ENCODE measurements at places on chromosomes 2 and 18.

- DNase-seq: peak; percentile 29
These were observed at the start of gene ZBTB7C for GRCh38 chr18:48408727-48409590. TSS of gene ZBTB7C (minus strand) at chr18:48409383.

DNA sequence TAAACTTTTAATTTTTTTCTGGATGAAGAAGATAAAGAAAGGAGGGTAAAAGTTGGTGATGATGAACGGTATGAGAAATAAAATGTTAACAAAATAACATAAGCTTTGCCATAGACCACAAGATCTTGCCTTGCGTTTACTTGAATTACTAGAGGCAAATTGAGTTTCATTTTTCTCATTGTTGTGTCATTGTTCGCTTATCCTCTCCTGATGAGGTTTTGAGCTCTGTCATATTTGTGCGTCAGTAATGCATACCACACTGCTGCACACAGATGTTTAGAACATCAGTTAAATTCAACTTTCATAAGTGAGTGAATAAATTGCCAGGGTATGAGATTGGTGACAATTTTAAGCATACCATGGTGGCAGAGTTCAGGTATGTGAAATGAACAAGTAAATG, 843.6 kb downstream of the SUCLG1 start:
- DNase-seq: no peak

DNA sequence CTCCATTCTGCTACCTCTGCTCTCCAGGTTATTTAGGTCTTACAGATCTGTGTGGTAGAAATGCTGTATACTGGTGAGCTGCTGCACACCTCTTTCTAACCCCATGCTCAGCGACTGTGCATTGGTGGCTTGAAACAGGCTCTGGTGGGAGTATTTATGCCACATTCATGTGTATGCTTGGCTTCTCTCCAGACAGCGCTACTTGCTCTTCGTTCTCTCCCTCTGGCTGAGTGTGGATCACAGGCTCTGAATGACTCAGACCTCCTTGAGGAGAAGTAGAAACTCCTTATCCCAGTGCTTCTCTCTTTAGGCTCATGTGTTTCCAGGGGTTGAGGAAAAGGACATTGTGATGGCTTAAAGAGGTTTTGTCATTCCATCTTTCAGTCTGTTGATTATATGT, 54.9 kb downstream of the FHOD3 start:
- no peak for DNase-seq

GRCh38 chr2:158456309-158457066, at the start of the genes CCDC148 and PKP4:
TSS of gene CCDC148 (minus strand) at chr2:158456753. CDS start at chr2:158456439, 314 bp downstream.
TSS of gene PKP4 (plus strand) at chr2:158456952. CDS start at chr2:158533185, 76,233 bp downstream.
- peak; percentile 77 for DNase-seq

- no peak for DNase-seq
These were observed 419.3 kb upstream of the ACVR2A start for GRCh38 chr2:147425437-147426029.

GRCh38 chr2:45278365-45279078, 269.3 kb upstream of the SIX2 start:
- no peak for DNase-seq

DNA sequence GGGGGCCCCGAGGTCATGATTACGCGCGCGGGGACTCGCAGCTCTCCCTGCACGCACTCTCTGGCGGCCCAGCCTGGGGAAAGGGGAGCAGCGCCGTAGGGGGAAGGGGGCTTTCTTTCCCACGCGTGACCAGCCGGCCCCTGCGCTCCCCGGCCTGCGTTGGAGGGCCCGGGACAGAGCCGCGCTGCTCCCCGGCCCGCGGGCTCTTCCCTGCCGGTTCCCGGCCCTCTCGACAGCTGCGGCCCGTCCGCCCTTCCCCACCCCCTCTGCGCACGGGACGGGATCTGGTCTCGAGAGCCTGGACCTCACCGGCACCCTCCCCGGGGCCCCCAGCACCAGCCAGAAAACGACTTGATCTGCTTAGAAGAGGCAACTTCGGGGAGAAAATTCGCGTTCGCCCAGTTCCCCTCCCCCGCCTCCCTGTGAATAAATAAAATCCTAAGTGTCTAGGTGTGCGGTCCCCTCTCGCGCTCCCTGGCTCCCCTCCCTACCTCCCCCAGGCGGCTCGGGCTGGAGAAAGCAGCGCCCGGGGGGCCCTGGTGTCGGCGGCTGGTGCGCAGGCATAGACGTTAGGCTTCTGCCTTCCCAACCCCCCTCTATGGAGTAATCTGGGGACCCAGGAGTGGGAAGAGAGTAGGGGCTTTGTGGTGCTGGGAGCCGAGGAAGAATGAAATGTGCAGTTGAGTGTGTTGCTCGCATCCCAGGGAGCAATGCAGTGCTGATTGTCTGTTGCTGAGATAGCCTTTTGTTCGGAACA, 803 bp upstream of the FIGN start:
- DNase-seq: no peak

GRCh38 chr2:29894822-29895614, 26.4 kb downstream of the ALK start:
- DNase-seq: no peak

DNA sequence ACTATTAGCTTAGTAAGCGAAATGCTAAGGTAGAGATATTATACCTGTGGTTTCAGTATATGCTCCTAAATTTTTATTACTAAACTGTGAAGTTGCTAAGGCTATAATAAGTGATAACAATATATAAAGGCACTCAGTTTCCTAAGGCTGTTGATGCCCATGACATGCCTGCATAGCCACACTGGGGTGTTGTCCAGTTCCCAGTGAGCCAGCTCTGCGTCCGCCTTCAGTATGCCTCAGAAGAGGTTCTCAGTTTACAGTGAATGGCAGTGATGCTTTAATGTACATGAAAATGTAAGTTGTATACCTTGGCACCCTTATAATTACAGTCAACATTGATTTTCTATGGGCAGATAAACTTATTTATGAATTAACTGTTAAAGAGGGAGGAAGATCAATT, 7.2 kb downstream of the FHOD3 start:
- DNase-seq: no peak

DNA sequence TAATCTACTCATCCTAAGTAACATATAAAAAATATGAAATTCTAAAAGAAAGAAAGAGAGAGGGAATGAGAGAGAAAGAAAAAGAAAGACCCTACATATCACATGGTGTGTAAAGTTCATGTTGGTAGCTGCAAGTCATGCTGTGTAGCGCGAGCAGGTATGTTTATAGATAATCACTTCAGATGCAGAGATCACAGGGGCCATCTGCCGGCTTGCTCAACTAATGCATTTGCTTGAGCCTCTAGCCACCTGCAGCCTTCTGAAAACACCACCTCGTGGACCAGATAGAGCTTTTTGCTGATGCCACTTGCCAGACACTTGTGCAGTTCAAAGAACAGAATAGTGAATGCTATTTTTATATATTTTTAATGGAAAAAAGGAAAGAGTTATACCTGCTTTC, 37.6 kb downstream of the CDH7 start:
- peak; percentile 81 for DNase-seq

DNA sequence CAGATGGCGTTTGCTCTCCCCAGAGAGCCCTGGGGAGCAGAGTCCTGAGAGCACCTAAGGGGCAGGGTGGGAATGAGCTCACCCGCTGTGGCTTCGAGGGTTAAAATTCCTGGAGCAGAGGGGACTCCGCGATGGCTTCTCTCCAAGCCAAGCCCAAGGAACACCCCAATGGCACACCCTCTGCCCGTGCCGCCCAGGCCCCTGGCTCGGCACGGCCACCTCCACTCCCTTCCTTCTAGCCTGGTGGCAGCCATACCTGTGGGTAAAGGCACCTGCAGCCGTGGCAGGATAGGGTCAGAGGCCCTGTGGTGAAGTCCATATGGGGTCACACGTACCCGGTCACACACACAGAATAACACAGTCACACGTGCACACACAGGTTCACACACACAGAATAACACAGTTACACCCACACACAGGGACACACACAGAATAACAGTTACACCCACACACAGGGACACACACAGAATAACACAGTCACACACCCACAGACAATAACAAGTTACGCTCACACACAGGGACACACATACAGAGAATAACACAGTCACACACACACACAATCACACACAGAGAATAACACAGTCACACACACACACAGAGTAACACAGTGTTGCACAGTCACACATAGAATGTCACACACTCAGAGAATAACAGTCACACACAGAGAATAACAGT, 50.5 kb downstream of the RAMP1 start:
- no peak for DNase-seq

GRCh38 chr2:167332358-167332757, 444.1 kb downstream of the XIRP2 start:
- no peak for DNase-seq

DNA sequence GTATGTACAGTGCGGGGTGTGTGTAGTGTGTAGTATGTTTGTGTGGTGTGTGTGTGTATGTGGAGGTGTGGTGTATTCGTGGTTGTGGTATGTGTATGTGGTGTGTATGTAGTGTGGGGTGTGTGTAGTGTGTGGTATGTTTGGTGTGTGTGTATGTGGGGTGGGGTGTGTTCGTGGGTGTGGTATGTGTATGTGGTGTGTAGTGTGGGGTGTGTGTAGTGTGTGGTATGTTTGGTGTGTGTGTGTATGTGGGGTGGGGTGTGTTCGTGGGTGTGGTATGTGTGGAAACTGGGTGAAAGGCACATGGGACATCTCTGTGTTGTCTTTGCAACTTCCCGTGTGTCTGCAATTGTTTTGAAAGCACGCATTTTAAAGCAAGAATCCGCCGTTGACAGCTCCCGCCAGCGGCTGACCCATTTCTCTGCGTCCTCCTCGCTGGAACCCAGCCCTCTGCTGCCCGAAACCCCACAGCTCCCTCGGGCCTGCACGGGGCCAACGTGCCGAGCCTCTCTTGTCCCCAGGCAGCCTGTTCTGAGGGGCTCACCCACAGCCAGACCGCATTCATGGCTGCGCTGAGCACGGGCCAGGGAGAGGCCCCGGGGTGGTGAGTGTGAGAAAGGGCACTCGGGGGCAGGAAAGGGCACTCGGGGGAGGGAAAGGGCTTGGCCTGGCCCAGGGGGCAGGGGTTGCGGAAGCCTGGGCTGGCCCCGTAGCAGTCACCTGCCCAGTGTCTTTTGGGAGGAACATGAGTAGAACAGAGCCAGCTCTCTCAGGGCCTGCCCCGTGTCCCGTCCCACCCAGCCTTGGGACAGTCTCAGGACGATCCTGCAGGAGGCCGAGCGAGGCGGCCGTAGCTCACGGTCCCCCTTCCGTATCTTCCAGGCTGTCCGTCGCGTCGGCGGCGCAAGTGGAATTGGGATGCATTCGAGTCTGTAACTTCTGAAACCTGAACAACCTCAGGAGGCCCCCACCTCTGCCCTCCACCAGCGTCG, 61.4 kb downstream of the TWIST2 start:
- DNase-seq: no peak

- DNase-seq: no peak
These were observed 53.0 kb downstream of the KCNG2 start for GRCh38 chr18:79850731-79851130.

DNA sequence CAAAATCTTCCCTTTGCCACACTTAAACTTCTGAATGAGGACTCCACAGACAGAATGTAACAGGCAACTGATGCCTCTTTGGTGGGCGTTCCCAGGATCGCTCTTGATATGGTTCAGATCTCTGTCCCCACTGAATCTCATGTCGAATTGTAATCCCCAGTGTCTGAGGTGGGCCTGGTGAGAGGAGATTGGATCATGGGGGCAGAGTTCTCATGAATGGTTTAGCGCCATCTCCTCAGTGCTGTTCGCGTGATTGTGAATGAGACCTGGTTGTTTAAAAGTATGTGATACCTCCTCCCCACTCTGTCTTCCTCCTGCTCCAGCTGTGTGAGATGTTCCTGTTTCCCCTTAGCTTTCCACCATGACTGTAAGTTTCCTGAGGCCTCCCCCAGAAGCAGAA, 111.1 kb upstream of the SLC66A3 start:
- no peak for DNase-seq

DNA sequence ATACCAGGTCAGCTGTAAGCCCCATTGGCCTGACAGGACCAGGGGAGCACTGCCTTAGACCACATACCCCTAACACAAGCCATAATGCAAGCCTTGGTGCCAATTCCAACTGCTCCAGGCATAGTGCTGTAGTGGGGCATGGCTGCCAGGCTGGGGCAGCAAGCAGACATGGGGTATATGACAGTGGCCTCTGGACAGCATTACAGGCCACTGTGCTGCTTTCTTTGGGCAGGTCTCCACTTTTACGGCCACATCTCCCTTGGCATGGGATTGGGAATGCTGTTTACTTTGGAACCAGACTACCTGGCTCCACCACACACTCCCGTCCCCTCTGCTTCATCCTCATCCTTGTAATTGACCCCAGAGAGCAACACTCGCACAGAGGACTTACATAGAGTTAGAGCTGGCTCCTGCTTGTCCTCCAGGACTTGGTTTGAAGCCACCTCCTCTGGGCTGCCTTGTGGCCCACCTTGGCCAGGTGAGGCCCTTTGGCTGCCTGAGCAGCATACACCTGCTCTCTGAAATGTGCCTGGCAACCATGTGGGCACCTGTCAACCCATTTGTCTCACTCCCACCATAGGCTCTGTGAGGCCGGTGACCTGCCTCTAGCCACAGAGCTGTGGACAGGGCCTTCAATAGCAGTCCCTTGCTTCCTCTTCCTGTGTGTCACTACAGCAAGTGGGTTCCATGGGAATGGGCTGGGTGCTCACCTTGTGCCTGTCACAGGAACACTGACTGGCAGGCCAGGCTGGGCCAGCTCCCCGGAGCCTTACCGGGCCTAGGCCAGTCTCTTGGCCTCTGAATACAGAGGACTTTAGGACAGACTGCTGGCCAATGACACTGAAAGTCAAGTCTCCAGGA, 262.6 kb upstream of the HS6ST1 start:
- DNase-seq: no peak

- no peak for DNase-seq
These were observed 39.4 kb upstream of the SH3BP4 start for GRCh38 chr2:234912437-234912836.

DNA sequence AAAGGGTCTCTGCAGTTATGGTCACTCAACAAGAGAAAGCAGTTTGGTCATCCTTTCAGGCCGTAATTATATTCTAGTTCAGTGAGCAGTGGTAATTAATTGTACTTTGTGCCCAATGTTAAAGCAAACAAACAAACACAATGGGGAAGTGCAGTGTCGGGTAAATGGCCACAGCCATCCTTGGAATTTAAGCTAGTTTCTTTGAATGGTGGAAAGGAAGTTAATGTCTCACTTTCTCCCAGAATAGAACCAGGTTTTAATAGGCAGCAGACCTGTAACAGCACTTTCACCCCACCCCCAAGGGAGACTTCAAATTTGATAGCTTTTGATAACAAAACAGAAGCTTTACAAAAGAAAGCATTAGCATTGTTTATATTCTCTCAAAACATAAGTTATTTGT, 20.0 kb upstream of the ITGAV start:
- no peak for DNase-seq

- no peak for DNase-seq
These were observed 11.4 kb upstream of the ALPI start for GRCh38 chr2:232444409-232445148.
